ENCODE measurements at places on chromosomes 3 and 15.

GRCh38 chr3:22981166-22981565, 222.0 kb upstream of the UBE2E2 start:
- no peak for DNase-seq

DNA sequence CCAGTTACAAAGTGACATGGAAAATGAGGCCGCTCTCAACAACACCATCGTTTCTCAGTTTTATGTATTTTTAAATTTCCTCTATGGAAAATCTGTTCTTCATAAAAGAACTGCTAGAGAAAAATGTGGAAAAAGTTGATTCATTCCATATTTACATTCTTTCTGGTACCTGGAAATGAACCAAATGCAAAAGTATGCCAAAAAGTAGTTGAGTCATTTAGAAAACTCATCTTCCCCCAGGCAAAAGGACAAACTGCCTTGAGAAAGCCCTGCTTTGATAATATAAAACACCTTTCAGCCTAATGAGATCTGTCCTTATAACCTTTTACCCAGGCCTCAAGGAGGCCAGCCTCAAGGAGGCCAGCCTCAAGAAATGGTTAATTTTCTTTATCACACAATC, 283.0 kb upstream of the VEPH1 start:
- no peak for DNase-seq

DNA sequence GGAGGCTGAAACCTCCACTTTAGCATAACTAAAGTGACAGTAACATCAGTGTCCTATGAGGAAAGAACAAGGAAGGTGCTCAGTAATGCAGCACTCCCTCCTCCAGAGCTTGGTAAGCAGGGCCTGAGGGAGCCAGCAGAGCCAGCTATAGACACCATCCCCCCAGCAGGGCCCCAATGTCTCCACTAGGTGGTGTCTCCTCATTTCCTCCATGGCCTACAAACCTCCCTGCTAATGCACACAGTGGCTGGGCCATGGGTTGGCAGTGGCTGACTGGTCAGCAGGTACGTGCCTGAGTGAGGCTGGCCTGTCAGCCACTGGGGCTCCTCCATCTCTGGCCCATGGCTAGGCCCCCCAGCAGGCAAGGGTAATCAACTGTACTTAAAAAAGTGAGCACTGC, 13.6 kb downstream of the MRPS25 start:
- DNase-seq, result no peak

DNA sequence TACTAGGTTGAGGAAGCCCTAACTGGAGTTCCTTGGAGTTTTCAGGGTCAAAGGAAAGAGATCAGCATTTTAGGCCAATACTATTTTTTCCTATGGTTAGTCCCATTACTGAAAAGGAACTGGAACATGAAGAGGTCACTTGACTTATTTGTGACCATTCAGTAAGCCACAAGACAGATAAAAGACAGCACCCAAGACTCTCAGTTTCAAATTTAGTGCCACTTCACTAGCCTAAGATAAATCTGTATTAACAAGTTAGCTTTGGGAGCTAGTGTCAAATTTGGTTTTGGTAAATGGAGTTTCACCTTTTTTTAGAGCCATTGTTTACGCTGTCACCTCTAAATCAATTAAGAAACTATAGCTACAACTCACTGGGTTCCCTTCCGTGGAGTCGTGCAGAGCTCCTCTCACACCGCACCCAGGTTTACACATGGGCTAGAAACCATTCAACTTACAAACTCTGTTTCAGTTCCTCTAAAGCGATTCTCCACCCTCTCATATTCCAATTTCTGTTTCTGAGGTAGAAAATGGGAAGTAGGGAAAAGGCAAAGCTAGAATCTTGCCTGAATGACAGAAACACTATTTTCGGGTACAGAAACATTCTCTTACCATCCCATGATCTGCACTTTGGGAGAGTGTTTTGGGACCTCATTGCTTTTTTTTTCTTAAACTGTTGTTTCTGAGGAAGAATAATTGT, 14.4 kb downstream of the CCDC32 start:
- DNase-seq, result no peak

GRCh38 chr3:10524799-10525301, 19.5 kb upstream of the ATP2B2 start:
- DNase-seq, result no peak

- DNase-seq, result no peak
These were observed 12.2 kb downstream of the NCEH1 start for GRCh38 chr3:172698631-172699030.

GRCh38 chr15:100759106-100759505, 120.5 kb upstream of the ALDH1A3 start:
- no peak for DNase-seq

DNA sequence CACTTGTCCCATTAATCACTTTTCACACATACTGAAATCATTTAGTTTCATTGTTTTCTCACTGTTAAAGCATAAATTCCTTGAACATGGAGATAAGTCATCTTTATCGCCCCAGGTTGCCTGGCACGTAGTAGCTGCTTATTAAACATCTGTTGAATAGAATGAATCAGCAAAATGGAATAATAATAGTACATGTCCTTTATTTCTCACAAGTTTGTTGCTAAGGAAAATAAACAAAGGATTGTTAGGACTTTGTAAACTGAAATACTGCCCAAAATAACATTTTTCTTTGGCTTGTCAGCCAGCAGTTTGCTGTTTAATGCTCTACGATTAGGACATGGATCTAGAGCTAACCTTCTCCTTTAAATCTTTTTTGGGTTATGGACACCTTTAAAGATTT, 17.9 kb downstream of the SLC35A5 start:
- no peak for DNase-seq

DNA sequence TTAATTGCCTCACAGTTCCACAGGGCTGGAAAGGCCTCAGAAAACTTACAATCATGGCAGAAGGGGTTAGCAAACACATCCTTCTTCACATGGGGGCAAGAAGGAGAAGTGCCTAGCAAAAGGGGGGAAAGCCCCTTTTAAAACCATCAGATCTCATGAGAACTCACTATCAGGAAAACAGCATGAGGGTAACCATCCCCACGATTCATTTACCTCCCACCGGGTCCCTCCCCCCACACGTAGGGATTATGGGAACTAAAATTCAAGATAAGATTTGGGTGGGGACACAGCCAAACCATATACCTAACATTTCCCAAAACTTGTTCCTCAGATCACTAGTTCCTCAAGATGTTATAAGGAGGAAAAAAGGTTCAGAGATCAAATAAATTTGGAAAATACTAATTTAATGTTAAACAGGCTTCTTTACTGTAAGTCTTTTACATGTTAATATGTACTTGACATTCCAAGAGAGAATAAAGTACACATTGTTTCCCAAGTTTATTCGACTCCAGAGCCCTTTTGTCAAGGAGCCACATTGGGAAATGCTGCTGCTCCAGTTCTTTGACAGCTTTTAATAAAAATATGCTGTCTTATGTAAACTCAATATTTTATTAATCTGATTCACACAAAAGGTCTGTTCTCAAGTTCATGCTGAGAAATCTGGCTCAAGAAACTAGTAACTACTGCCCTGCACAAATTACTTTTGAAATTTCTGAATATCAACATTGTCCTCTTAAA, 17.8 kb downstream of the HERC1 start:
- DNase-seq, result no peak

- DNase-seq, result no peak
These were observed 208.7 kb upstream of the CDIN1 start for GRCh38 chr15:36370731-36371112.

- DNase-seq, result no peak
These were observed 8.3 kb downstream of the SETMAR start for GRCh38 chr3:4311496-4311895.

DNA sequence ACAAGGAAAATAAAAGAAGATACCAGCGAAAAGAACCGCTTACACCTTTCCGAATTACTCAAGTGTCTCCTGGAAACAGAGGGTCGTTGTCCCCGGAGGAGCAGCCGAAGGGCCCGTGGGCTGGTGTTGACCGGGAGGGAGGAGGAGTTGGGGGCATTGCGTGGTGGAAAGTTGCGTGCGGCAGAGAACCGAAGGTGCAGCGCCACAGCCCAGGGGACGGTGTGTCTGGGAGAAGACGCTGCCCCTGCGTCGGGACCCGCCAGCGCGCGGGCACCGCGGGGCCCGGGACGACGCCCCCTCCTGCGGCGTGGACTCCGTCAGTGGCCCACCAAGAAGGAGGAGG, 325 bp downstream of the ALCAM start:
- no peak for DNase-seq

DNA sequence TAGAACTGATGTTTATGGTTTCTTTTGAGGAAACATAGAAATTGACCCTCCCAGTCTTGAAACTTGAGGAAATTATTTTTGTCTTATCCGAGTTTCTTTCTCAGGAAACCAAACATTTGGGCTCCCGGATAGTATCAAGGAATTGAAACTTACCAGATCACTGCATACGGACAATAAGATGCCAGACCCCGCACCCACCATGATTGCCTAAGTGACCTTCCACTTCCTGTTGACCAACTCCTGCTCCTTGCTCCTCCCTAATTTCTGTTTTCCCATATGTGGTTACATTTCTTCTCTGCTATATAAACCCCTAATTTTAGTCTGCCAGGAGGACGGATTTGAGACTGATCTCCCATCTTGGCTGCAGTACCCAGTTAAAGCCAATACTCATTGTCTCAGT, 118.4 kb upstream of the TPRG1 start:
- DNase-seq, result no peak

- DNase-seq, result no peak
These were observed 63.3 kb downstream of the ABTB1 start for GRCh38 chr3:127735767-127736693.

DNA sequence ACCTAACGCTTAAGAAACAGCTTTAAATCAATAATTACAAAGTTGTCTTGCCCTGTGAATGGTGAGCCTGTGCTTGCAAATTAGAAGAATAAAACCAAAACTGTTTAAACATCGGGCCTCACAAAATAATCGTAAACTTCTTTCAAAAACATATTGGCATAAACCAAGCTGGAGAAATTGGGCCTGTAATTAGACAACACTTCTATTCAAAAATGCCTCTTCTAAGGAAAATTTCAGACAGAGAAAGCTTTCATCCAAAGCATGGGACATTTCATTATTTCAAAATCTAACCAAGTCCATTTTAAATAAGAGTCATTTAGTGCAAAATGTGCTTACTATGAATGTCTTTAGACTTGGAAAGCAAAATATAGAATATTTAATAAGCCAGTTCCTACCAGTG, 35.5 kb upstream of the GNB4 start:
- DNase-seq, result no peak

DNA sequence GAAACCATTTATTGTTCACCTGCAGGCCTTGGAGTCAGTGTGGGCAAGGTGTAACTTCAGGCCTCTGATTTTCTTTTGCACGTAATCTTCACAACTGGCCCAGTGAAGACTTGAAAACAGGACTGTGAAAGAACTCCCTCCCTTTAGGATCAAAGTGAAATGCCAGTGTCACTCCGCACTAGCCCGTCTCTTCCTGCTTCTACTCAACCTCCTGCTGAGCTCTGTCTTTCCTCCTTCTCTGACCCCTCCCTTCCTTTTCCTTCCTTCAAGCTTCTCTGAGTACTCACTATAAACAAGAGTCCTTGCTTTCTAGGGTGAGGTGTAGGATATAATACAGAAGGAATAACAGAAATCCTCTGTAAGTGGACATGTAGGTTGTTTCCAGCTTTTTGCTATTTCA, 28.5 kb downstream of the TMEM41A start:
- DNase-seq, result no peak

- DNase-seq, result no peak
These were observed 30.2 kb downstream of the IFT80 start for GRCh38 chr3:160368804-160369203.

DNA sequence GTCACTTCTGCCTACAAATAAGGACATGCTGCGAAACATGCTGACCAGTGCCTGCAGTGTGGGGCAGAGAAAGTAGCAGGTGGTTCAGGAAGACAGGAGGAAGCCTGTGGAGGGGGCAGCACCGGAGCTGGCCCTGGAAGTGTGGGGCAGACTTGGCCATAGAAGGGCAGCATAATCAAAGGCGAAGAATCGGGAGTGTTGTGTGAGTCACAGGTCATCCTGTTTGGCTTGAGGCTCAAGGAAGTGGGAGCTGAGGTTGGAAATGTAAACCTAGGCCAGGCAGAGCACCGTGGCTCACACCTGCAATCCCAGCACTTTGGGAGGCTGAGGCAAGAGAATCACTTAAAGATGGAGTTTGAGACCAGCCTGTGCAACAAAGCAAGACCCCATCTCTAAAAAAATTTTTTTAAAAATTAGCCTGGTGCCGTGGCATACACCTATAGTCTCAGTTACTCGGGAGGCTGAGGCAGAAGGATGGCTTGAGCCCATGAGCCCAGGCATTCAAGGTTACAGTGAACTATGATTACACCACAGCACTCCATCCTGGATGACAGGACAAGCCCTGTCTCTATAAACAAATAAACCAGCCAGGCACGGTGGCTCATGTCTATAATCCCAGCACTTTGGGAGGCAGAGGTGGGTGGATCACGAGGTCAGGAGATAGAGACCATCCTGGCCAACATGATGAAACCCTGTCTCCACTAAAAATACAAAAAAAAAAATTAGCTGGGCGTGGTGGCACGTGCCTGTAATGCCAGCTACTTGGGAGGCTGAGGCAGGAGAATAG, 54.0 kb downstream of the FAM43A start:
- no peak for DNase-seq

GRCh38 chr3:128240232-128240631, 87.0 kb downstream of the EEFSEC start:
- no peak for DNase-seq

DNA sequence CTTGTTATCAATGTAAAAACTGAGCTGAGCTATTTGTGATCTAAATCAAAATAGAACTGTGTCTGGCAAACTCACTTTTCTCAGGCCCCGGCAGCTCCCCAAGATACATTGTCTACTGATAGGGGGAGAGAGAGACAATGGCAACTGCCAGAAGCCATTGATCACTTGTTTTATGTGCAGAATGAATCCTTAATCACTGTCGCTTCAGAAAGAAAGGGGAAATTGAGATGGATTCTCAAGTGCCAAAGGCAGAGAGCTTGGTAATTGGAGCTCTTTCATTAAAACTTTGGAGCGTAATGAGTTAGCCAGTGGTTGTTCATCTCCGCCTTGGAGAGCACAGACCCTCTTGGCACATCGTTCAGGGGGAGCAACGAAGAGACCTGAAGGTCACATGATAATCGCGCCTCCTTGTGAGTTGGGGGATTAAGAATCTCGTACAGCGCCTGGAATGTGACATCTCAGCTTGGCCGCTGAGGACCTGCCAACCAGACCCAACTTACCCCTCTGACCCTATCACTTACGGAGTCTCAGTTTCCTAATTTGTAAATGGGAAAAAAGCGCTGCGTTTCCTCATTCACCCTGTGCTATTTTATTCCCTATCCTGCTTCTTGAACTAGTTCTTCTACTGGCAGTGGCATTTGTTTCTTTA, 252.8 kb downstream of the VPS13C start:
- no peak for DNase-seq

DNA sequence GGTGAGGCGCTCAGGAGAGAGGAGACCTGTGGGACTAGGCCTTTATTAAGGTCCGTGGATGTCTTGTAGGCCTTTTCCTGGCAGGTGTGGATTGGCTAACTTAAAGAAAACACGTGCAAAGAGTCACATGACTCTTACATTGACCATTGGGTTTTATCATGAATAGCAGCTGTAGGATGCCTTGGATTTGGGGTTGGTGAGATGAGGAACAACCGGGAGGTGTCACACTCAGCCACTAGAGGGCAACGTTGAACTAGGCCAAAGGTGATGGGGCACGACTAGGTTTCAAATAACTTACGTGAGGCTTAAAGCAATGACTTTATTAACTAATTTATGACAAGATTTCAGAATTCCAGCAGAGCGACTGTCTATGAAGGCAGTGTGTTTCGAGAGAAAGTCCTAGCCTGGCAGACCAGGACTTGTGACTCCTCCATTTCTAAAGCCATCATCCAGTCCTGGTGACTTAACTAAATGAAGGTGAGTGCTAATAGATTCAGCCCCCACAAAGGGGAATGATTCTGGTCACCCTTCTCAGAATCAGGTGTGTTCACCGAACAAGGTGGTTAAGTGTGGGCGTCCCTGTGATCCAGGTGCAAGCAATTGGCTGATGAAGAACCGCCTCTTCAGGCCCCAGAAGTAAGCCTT, 345.6 kb downstream of the MCTP2 start:
- DNase-seq, result no peak

Measured in caudate nucleus (tissue), 63 donors.